Stimulated activated CD4-positive, alpha-beta T cell treated with anti-CD3 and anti-CD28 coated beads, Interleukin-4, amount 100 ng/mL, for 48 hours (primary cell): ENCODE measurements at places on chromosomes 2 and 18.

- DNase-seq = no peak
Observed at GRCh38 chr2:96529376-96530143, 7.0 kb upstream of the ARID5A start.

DNA sequence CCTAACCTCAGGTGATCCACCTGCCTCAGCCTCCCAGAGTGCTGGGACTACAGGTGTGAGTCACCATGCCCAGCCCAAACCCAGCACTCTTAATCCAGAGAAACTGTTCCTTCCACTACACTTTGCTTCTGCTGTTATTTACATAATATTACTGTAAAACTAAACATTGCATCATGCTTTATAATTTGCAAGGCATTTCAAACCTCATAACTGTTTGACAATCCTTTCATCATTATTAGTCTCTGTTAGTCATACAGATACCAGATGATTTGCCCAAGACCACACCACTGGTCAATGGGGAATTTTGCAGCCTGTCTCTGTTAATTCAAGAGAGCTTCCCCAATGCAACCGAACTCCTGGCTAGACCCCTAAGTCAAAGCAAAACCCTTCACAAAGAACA is 338.3 kb downstream of the ALK start:
- DNase-seq = no peak

DNA sequence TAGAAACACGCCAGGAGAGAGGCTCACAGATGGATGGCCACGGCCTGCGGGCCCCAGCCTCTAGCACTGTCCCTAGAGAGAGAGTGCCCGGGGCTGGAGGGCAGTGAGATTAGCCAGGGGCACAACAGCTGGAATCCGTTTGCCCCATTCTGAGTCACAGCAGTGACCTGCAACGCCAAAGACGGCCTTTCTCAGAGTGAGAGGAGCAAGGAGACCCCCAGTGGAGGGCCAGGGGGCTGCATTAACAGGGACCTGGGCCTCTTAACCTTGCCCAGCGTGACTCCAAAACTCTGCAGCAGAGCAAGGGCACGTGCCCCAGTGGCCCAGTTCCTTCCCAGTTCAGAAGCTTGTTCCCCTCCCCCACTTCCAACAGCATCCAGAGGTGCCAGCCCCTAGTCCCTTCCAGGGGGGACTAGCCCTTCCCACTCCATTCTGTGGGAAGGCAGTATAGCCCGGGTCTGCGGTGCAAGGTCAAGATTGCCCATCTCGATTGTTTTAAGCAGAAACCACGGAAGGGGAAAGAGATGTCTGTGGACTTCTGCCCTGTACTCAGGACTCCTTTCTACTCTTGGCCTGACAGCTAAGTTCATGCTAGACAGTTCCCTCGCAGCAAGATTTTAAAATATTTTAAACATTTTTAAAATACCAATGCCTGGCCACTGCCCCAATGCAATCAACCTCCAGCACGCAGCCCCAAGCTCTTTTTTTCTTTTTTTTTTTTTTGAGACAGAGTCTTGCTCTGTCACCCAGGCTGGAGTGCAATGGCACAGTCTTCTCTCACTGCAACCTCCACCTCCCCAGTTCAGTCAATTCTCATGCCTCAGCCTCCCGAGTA is 50.9 kb upstream of the BIN1 start:
- no peak for DNase-seq

DNA sequence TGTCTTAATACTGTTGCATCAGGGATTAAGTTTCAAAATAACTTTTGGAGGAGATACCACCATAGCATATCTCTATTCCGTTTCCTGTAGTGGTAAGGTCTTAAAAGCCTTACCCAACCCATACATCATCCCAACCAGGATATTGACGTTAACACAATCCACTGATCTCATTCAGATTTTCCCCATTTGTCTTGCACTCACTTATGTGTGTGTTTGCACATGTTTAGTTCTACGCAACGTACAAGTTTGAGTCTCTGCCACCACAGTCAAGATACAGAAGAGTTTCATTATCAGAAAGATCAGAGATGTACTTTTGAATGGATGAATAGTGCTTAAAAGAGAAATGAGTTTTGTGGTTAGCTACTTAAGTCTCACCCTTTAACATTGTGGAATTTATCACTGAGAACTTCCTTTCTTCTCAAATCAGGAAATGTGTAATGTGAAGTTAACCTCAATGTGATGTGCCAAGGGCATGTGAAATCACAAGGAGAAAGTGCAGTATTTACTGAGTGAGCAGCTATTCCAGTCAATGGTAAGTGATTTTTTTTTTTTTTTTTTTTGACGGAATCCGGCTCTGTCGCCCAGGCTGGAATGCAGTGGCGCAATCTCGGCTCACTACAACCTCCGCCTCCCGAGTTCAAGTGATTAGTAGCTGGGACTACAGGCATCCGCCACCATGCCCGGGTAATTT is 69.2 kb upstream of the EPHA4 start:
- no peak for DNase-seq

DNA sequence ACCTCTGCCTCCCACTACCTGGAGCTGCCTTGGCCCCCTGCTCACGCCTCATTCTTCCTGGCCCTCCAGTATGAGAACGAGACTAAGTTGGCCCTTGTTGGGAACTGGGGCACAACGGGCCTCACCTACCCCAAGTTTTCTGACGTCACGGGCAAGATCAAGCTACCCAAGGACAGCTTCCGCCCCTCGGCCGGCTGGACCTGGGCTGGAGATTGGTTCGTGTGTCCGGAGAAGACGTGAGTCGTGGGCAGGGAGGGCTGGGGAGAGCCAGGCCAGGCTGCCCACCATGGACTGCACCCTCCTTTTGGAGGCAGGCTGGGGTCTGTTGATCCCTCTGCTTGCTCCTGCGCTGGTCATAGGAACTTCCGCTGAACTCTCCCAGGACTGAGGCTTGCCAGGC is 114.7 kb downstream of the DYSF start:
- DNase-seq = no peak

- DNase-seq = no peak
Observed at GRCh38 chr2:46430992-46431391, 48.4 kb upstream of the TMEM247 start.

DNA sequence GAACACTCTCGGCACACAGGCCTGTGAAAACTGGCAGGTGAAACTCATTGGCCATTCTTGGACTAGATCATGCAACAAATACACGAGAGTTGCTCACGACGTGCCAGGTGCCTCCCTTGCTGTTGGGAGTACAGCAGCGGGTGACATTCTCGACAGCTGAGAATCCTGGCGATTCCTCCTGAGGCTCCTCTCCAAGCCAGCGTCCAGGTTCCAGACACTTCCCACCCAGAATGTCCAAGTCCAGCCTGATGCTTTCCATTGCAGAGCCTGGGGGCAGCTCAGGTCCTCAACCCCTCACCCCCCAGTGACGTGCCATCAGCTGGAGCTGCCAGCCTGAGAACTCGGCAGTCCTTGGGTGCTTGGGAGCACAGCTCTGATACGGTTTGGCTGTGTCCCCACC is 124.2 kb downstream of the PXDN start:
- DNase-seq = no peak

DNA sequence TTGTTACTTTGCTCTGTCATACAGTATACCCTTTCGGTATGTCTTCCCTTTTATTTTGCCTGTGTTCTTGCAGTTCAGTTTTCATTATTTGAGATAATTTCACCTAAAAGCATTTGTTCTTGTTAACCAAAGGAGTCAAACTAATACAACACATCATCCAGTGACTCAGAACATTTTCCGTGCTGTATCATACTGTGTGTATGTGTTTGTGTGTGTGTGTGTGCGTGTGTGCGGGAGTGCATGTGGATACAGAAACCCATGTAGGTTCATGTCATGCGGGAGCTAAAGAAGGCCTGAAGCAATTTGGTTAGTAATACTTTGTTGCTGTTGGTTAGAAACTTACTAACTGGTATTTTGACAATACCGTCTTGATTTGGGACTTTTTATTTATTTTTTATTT is 60.0 kb downstream of the CEP192 start:
- DNase-seq = no peak

- DNase-seq = no peak
Observed at GRCh38 chr2:38450509-38450908, 73.4 kb upstream of the ATL2 start.

GRCh38 chr2:220510668-220511067 is 883.2 kb downstream of the SLC4A3 start:
- DNase-seq = no peak

GRCh38 chr2:191957996-191958860 is 111.3 kb upstream of the CAVIN2 start:
- no peak for DNase-seq

- no peak for DNase-seq
Observed at GRCh38 chr2:238290091-238290509, 1.7 kb upstream of the PER2 start.

- no peak for DNase-seq
Observed at GRCh38 chr2:80242355-80242910, 62.1 kb downstream of the LRRTM1 start.

DNA sequence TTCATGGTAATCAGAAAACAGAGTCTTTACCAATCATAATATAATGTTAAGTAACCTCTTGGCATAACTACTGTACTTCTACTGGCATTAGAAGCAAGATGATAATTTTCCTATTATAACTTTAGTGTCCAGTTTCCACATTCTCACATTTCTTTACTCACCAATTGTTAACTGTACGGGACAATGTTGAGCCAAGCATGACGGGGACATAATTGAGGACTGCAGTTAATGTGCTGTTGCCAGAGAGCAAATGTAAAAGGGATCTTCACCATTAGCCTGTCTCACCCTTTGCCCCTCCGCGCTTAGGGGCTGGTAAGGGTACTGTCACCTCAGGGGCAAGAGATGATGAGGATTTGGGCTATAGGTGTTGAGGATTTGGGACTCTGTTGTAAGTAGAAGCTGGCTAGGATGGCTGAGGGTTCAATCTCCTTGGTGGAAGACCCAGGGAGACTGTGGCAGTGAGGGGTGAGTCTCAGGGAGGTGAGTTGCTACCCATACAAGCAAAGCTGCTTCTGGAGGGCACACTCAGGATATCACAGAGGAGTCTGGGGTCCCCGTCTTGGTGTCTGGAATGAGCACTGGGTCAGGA is 54.4 kb upstream of the IL1RL1 start:
- no peak for DNase-seq

DNA sequence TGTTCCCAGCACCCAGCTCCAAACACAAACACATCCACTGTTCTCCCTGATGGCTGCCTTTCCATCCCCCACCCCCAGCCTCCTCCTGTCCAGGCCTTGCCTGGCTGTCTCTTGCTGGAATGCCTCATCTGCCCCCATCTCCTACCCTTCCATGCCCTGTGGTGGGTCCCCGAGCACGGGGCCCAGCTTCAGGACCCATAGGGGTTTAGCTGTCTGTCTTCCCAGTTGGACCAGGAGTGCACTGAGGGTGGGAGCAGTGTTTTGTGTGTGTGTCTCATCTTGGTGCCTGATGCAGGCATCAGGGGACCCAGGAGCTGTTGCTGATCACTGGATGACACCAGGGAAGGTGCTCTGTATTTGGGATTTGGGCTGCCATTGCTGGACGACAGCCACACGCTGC is 34.5 kb downstream of the GLI2 start:
- no peak for DNase-seq

- DNase-seq = no peak
Observed at GRCh38 chr2:222912117-222912516, 51.3 kb downstream of the ACSL3 start.

DNA sequence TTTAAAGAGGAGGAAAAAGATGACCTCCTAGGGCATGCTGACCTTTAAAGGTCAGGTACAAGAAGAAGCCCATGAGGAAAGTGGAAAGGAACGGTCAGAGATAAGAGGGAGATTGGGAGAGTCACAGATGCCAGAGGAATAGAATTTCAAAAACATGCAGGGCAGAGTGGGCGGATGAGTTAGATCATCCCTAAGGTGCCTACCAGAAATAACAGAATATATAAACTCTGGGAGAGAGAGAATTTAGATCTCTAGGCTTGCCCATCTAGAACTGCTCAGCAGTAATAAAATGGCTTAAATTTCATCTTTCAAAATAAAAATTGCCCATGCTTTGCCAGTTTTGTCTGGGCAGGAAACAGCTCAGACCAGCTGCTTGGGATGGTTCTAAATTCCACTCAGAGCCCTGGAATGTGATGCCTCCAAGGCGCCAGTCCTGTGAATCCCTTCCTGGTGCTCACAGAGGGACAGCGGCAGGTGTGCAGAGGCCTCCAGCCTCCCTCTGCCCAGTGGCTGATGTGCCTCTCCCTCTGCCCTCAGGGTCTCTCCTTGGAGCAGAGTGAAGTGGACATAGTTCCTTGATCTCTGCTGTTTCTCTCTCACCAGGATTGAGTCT is 130.9 kb downstream of the ANTXR1 start:
- DNase-seq = no peak

GRCh38 chr18:71327850-71328249 is 1039.0 kb downstream of the SOCS6 start:
- no peak for DNase-seq

GRCh38 chr2:9208875-9209274 is 2.3 kb downstream of the ASAP2 start:
- DNase-seq = no peak

DNA sequence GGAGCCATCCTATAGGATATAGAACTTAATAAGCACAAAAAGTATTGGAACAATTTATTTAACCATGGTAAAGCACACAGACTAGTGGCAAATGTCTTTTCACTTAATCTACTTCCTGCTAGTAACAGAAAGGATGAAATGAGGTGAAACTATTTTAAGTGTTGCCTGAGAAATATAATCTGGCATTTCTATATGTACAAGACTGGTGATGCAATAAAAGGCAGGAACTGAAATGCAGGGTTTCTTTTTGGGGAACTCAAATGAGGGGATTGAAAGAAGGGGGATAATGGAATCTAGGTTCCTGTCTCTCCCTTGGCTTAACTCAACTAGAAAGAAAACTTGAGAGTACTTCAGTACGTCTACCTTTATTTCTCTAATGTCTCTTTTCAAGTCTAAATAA is 122.3 kb downstream of the MEMO1 start:
- DNase-seq = no peak

DNA sequence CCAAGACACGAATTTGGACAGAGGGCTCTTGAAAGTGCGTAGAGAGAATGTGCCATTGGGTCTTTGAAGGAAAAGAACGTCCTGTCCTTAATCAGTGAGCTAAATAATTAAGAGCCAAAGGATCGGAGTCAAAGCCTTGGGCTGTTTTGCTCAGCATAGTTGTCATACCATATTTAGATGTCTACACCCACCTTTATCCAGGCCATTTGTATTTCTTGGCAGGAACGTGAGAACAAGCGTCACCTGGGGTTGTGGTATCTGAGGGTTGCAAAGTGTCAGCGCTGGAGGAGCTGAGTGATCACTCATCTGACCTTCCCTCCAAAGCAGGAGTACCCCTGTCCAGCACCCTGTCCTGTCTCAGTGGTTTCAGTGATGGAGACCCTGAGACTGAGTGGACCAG is 4.5 kb downstream of the LPIN1 start:
- DNase-seq = no peak

DNA sequence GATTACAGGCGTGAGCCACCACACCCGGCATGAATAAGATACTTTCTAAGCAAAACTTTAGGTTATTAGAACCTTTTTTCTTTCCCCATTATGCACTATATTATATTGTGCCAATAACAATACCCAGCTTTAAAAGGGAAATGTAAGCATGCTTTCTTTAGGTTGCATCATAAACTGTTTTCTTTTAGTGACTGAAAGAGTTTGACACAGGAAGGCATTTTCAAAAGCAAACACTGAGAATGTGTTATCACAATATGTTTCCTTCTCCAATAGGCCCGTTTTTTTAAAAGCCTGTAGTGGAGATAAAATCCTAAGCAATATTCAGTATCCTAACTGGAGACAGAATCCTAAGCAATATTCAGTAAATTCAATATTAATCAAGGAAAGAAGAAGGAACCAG is 16.7 kb upstream of the EPB41L5 start:
- DNase-seq = no peak

GRCh38 chr2:12948961-12949353 is 232.2 kb downstream of the TRIB2 start:
- no peak for DNase-seq

- no peak for DNase-seq
Observed at GRCh38 chr2:218615868-218616315, 8.2 kb downstream of the PLCD4 start.

- no peak for DNase-seq
Observed at GRCh38 chr2:104249629-104250028, 604.3 kb upstream of the POU3F3 start.
